ENCODE measurements at places on chromosomes 3 and 15.

GRCh38 chr15:100191161-100191560, 150.6 kb downstream of the ADAMTS17 start:
- DNase-seq: no peak

GRCh38 chr3:170058127-170058526, 20.3 kb downstream of the GPR160 start:
- no peak for DNase-seq

- DNase-seq: no peak
These were observed 187.8 kb downstream of the TUSC7 start for GRCh38 chr3:116897382-116897781.

DNA sequence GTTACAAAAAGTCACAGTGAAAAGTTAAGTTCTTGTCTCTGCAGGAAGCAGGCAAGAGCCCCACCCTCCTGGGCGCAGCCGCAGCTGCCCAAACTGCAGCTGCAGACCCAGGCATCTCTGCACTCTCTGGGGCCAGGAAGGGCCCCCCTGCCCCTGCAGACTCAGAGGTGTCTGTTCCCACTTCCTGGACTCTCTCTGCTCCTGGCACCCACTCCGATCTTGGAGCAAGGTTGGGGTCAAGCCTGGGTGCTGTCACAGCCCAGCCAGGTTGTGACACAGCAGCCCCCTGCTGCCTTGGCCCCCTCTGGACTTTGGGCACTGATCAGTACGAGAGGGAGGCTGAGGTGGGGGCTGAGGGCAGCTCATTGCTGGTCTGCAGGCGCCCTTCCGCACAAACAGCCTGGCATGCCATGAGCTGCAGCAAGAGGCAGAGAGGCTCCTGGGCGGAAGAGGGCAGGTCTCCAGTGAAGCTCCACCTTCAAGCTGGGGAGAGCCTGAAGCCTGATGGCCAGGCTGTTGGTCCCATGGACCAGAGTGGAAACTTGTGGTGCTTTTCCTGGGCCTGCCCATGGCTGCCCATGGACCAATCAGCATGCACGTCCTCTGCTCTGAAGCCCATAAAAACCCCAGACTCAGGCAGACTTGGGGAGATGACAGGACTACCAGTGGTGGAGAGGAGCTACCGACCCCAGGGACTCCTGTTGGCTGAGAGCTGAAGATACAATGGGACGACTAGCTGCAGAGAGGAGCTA, 42.9 kb upstream of the LRRFIP2 start:
- no peak for DNase-seq

DNA sequence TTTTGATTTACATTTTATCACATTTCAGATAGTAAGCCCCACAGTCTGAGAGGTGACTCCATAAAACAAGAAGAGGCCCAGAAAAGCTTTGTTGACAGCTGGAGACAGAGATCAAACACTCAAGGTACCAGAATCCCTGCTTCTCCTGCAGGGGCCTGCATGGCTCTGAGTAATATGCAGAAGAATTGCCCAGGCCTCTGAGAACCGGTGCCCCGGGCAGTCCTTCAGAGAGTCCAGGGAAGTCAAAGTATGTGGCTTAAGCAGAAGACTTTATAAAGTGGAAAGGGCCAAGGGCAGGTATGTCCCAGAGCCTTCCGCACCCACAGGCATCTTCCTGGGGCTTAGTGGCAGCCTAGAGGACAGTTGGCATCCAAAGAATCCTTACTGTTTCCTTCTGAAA, 12.8 kb downstream of the ATRIP start:
- no peak for DNase-seq

GRCh38 chr15:99566157-99566897, 543 bp downstream of the MEF2A start:
- DNase-seq: no peak

GRCh38 chr3:115595611-115596275, 27.6 kb upstream of the GAP43 start:
- no peak for DNase-seq

- DNase-seq: no peak
These were observed 124.6 kb upstream of the ABHD17C start for GRCh38 chr15:80570553-80570952.

DNA sequence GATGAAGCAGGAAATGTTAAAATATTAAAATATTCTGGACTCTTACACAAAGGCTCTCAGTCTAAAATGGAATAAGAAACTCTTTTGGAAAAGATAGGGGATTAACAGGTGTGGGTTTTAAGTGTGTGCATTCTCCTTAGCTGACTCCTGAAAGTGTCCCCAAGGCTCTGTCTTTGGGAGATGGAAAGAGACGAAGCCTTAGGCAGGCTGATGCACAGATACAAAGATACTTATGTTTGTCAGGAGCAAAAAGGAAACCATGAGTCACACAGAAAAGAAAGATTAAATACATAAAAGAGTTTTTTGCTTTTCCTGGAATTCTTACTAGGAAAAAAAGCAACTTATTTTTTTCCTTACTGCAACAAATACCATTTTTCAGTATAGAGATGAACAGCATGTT, 23.8 kb upstream of the ABI3BP start:
- peak; percentile 38 for DNase-seq

DNA sequence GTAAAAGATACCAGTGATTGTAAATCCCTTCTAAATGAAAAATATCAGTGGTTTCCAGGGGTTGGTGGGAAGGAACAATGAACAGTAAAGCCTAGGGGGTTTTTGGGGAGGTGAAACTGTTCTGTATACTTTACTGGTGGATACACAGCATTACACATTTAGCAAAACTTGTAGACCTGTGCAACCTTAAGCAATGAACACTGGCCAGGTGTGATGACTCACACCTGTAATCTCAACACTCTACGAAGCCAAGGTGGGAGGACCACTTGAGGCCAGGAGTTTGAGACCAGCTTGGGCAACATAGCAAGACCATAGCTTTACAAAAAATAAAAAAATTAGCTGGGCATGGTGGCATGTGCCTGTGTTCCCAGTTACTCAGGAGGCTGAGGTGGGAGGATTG, 1.8 kb downstream of the CCDC13 start:
- DNase-seq: no peak

GRCh38 chr15:52440414-52440813, 88.3 kb downstream of the MYO5A start:
- DNase-seq: peak; percentile 85

- DNase-seq: peak; percentile 4
These were observed 214.5 kb downstream of the MTHFS start for GRCh38 chr15:79682285-79682684.

- peak; percentile 78 for DNase-seq
These were observed 78.0 kb downstream of the MYO1E start for GRCh38 chr15:59294574-59295260.
